Endodermal cell (in vitro differentiated cells): ENCODE measurements at places on chromosomes 3 and 15. TPM values are rescaled to one million over a fixed set of nuclear protein-coding genes. Genes with fewer than 3 reads are reported as not detected.

The CPLX3 gene
- total RNA-seq: 0.63 TPM in 1 of 3 replicates, not detected in the others

The SSUH2 gene
- total RNA-seq: 3.1 and 5.3 TPM in 2 replicates

The GOLGA6L4 gene
- 4.3 and 4.5 TPM in 2 replicates for total RNA-seq

The PRR20G gene
- total RNA-seq: not detected in 3 replicates

The IREB2 gene
- total RNA-seq: 73.2 and 81.4 TPM in 2 replicates

The KCNMB2 gene
- total RNA-seq: not detected in 3 replicates

The ZNF710 gene
- total RNA-seq: 37.3 and 39.1 TPM in 2 replicates

The ACP3 gene
- total RNA-seq: 15.3 and 17.0 TPM in 2 replicates

The RPS27L gene
- 54.3 to 63.7 TPM (median 56.2 TPM) in 3 replicates for total RNA-seq

The LMCD1 gene
- total RNA-seq: 20.7 to 44.7 TPM (median 22.8 TPM) in 3 replicates

The MKRN3 gene
- not detected in 2 replicates for total RNA-seq

The HYAL1 gene
- 0.88 and 0.92 TPM in 2 replicates for total RNA-seq

The DAZL gene
- not detected in 3 replicates for total RNA-seq

The MRPL46 gene
- 22.0 and 24.5 TPM in 2 replicates for total RNA-seq

The ZNF280D gene
- total RNA-seq: 35.1 to 39.0 TPM (median 37.0 TPM) in 3 replicates

The MEX3B gene
- total RNA-seq: 3.2 to 5.5 TPM (median 3.4 TPM) in 3 replicates

DNA sequence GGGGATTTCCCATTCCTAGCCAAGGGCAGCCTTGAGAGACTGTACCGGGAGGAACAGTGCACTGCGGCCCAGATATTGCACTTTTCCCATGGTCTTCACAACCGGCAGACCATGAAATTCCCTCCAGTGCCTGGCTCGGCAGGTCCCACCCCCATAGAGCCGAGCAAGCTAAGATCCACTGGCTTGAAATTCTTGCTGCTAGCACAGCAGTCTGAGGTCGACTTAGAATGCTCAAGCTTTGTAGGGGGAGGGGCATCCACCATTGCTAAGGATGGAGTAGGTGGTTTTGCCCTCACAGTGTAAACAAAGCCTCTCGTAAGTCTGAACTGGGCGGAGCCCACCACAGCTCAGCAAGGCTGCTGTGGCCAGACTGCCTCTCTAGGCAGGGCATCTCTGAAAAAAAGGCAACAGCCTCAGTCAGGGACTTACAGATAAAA lies 156.3 kb downstream of the FRMD5 start:
- DNase-seq: peak; percentile 74

DNA sequence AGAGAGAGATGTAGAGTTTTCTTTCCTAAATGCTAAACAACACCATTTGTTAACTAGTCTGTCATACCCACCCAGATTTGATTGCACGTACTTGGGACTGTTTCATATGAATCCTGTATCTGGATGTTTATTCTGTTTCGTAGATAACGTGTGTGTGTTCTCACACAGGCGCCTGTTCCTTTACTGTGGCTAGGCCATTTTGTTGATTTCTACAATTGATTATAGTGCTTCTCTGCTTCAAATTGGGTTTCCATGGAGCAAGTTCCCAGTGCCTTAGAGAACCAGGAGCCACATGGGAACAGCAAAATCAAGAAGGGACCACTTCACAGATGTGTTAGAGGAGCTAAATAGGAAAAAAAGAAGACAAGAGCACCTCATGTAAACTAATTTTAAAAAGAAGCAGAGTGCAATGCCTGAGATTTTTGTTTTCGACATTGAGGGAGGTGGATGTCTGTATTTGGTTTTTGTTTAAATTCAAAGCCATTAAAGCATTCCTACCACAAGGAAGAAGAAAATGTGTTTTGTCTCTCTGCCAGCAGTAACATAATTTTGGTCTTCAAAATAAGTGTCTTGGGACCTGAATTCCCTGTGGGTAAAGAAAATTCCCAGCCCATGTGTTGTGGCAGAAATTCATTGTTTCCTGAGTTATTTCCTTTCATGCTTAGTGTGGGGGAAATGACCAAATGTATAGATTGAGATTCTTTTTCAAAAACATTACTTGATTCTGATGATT lies 424.0 kb upstream of the C2CD4B start:
- DNase-seq: no peak

GRCh38 chr3:54424292-54424691 lies 301.9 kb downstream of the CACNA2D3 start:
- no peak for DNase-seq

DNA sequence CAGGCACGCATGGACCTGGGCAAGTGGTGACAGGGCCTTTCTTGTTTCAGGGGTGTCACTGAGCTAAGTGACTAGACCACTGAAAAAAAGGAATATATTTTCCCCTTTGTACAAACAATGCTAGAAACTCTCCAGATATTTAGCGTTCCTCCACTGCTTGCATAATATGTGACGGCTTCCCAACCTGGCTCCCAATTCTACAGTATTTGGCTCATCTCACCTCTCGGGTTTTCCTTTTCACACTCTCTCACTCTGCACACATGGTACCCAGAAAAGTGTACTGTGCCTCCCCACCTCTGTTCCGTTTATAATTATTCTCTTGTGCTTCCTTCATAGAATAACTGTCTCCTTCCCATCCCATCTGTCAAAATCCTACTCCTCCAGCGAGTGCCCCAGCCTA lies 140.5 kb upstream of the KLHL25 start:
- DNase-seq: no peak

- DNase-seq: no peak
These were observed 860.1 kb downstream of the MCTP2 start for GRCh38 chr15:95091444-95091843.

- DNase-seq: no peak
These were observed 409.6 kb upstream of the TBL1XR1 start for GRCh38 chr3:177606891-177607290.

GRCh38 chr3:136885357-136886213 lies 23.6 kb downstream of the NCK1 start:
- DNase-seq: no peak

GRCh38 chr3:160232014-160232413 lies 6.8 kb downstream of the C3orf80 start:
- DNase-seq: no peak

DNA sequence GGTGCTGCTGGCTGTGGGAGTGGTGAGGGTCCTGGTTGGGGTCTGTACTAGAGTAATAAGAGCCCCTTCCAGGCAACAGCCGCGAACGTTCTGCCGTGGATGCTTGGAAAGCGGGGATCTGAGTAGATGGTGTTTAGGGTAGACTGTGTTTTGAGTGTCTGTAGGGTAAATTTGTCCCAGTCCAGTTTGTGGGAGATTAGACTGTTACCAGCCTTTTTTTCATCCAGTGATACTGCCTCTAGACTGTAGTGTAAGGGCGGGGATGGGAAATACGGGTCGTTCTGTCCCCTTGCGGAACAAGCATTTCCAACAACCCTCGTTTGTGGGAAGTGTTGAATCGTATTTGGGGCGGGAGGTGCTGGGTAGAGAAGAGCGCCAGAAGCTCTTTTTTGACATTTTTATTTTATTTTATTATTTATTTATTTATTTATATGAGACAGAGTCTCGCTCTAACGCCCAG lies 424 bp downstream of the HAUS2 start:
- DNase-seq: no peak

GRCh38 chr3:194671511-194671899 lies 486 bp downstream of the LSG1 start:
- no peak for DNase-seq

DNA sequence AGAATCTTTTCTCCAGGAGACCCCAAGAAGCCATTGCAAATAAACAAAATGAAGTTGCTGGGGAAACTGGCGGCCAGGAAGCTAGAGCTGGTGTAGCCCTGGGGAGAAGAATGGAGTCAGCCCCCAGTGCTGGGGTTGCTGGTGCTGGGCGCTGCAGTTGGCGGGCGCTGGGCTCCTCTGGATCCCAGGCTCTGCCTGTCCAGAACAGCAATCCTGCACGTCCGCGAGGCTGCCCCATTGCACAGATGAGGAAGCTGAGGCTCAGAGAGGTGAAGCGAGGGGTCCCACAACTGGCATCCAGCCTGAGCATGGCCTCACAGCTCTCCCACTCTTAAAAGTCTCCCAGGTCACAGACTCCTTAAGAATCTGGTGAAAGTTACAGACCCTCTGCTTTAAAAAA lies 161.1 kb downstream of the OR4M2 start:
- no peak for DNase-seq

DNA sequence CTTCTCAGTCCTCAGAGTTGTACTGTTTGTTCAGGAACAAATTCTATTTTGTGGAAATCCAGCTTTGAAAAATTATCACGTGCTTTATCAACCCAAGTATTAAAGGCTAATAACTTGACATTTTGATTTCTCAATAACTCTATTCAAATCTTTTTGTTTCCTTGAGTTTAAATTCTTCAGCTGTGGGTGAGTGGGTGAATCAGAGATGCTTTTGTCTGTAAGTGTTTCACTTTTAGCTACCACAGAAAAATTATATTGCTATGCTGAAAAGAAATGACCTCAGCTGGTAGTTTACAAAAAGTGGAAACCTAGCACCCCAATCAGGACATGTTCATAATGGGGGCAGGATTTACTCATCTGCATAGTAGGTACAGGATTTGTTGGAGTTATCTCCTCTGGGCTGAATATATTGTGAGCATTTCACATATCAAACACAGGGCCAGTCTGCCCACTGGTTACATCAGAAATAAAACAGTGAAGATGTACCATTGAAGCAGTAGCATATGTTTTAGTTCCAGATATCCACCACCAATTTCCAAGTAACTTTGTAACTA lies 30.5 kb downstream of the MINDY4B start:
- no peak for DNase-seq

GRCh38 chr3:22475665-22476240 lies 724.7 kb upstream of the ZNF385D start:
- DNase-seq: no peak

DNA sequence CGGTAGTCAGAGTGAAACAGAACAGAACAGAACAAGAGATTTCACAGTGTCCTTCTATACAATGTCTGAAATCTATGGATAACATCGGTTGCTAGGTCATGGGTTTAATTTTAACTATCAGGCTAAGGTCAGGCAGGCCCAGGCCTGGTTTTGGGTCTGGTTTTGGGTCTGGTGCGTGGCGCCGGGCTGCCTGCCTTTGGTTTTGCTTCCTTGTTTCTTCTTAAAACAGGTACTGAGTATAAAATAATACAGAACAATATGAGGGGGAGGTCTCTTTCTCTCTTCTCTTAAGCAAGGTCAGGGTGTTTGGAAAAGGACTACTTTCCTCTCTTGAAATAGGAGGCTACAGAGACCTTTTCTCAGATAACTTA lies 1.4 kb downstream of the AEN start:
- DNase-seq: no peak

DNA sequence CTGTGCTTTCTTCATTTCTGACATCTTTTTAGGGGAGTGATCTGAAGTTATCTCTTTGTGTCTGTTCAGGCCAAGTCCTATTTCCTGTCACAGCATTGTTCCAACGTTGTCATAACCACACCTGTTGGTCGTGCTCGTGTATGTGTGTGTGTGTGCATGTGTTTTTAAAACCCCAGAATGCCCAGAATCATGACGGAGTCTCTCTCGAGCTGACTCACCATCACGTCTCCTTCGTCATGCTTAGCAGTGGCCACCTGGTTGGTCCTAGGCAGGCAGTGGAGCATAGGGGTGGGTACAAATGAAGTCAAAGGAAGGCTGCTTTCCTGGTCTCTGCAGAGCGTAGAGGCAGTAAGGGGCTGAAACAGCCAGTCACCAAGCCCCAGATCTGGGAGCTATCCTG lies 126.8 kb upstream of the ABHD17C start:
- no peak for DNase-seq

- DNase-seq: no peak
These were observed 164.8 kb downstream of the MAGI1 start for GRCh38 chr3:65873869-65874268.

- no peak for DNase-seq
These were observed 31.1 kb downstream of the RASGRP1 start for GRCh38 chr15:38533416-38533915.
